Stimulated activated CD8-positive, alpha-beta memory T cell treated with anti-CD3 and anti-CD28 coated beads, Interleukin-4, amount 100 ng/mL, for 1 hour (primary cell): ENCODE measurements at places on chromosomes 6 and 20.

GRCh38 chr20:62239278-62239879 is 1.1 kb downstream of the OSBPL2 start:
- DNase-seq, result no peak

GRCh38 chr6:109303164-109303563 is 79.1 kb downstream of the CD164 start:
- no peak for DNase-seq

DNA sequence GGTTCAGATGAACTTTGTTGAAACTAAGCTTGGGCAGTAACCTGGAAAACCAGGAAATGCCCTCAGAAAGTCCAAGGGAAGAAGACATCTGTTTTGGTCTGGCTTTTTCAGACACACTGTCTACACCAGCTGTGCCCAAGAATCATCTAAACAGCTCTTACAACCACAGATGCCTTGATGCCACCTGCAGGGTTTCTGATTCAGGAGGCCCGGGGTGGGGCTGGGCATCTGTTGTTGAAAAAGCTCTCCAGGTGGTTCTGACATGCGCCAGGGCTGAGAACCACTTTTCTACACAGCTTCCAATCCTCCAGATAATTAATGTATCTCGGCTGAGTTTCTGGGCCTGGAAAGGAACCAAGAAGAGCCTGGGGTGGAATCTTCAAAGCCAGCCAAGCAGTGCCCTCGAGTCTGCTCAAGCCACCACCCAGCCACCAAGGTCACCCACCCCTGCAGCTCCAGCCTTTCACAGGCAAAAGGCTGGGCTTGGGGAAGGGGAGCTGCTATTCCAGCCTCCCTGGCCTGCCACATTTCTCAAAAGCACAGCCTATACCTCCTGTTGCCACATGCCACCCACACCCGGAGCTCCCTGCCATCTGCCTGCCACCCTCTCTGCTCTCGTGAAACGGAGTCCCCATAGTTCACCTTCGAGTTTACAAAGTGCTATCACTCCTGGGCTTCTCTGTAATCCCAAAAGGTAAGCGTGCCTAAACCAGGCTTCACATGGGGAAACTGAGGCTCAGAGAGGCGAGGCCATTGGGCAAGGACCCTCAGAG is 9.4 kb downstream of the MDGA1 start:
- DNase-seq, result no peak

DNA sequence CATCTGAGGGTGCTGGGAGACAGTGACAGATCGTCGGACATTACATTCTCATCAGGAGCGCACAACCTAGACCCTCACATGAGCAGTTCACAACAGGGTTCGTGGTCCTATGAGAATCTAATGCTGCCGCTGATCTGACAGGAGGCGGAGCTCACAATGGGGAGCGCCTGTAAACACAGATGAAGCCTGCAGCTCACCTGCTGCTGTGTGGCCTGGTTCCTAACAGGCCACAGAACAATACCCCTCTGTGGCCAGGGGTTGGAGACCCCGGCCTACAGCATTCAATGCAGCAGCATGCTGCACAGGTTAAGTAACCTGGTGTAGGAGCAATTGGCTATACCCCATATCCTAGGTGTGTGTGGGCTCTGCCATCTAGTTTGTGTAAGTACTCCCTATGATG is 19.5 kb downstream of the ANKRD60 start:
- DNase-seq, result no peak

DNA sequence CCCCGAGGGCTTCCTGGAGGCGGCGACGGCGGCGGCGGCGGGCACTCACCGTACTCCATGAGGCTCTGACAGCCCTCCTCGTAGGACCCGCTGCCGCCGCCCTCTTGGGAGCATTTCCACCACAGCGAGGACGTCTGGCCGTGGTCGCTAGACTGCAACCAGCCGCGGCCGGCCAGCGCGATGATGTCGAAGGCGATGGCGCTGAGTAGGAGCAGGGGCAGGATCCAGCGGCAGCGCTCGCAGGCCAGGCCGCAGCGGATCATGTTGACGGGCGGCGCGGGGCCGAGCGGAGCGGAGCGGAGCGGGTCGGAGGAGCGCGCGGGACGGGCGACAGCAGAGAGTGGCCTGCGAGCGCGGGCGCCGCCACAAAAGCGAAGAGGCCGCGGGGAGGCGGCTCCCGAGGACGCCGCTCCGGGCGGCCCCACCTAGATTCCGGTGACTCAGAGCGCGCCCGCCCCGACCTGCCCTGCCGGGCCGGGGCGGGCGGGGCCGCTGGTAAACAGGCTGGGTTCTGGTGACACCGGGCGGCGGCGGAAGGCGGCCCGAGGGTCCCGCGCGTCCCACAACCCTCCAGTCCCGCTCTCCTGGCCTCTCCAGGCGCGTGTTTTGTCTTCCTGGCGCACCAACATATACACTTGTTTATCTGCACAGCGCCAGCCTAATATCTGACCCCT is at the start of gene PERP:
Gene PERP, minus strand, starts transcription at position 342 of the 674 bp plus-strand sequence. Its CDS starts 79 bp downstream, at position 263.
- peak; percentile 37 for DNase-seq

- DNase-seq, result no peak
These were observed 306.7 kb downstream of the RNF144B start for GRCh38 chr6:18693881-18694280.

DNA sequence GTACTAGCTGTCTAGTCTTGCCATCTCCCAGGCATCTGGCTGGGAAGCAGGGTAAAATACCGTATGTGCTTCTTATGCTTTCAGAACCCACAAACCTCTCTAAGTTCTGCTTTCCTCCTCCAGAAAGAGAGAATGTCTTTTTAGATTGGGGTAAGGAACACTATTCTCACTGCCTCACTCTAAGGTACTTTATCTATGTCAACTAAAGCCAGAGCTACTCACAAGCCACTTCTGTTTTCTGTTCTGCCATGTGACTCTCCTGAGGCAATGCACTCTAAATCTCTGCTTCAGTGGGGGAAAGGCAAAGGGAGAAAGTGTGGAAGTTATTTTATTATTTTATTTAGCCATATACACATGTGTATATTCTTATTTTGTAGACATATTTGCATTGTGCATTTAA is 15.6 kb downstream of the MEP1A start:
- DNase-seq, result no peak

GRCh38 chr6:126307849-126308248 is 32.1 kb upstream of the CENPW start:
- no peak for DNase-seq

- DNase-seq, result no peak
These were observed 180.9 kb downstream of the SASH1 start for GRCh38 chr6:148523551-148523950.

GRCh38 chr6:15153191-15153590 is 92.7 kb upstream of the JARID2 start:
- DNase-seq, result no peak

GRCh38 chr6:64252256-64252655 is 616.7 kb downstream of the PHF3 start:
- DNase-seq, result no peak

DNA sequence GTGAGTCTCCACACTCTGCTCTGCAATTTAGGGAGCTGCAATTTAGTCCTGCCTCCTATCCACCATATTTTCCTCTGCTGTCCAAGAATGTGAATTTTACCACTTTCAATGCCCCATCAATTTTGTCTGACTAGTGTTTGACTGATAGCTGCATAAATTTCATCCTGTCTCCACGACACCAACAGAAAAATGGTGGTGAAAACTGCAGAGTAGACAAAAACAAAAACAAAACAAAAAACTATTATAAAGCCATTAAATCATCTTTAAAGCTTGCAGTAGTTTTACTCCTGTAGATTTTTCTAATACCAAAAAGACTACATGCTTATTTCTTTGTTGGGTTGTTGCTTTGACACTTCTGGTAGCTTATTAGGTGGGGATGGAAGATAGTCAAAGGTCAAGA is 322.0 kb downstream of the PAX1 start:
- no peak for DNase-seq

- no peak for DNase-seq
These were observed 6.4 kb downstream of the HLA-DQB1 start for GRCh38 chr6:32659856-32660595.

- no peak for DNase-seq
These were observed 31.6 kb upstream of the CCN2 start for GRCh38 chr6:131982740-131983259.

GRCh38 chr6:52964318-52964717 is 30.8 kb downstream of the GSTA4 start:
- DNase-seq, result no peak

GRCh38 chr20:62772619-62772989 is 23.7 kb upstream of the MRGBP start:
- no peak for DNase-seq

DNA sequence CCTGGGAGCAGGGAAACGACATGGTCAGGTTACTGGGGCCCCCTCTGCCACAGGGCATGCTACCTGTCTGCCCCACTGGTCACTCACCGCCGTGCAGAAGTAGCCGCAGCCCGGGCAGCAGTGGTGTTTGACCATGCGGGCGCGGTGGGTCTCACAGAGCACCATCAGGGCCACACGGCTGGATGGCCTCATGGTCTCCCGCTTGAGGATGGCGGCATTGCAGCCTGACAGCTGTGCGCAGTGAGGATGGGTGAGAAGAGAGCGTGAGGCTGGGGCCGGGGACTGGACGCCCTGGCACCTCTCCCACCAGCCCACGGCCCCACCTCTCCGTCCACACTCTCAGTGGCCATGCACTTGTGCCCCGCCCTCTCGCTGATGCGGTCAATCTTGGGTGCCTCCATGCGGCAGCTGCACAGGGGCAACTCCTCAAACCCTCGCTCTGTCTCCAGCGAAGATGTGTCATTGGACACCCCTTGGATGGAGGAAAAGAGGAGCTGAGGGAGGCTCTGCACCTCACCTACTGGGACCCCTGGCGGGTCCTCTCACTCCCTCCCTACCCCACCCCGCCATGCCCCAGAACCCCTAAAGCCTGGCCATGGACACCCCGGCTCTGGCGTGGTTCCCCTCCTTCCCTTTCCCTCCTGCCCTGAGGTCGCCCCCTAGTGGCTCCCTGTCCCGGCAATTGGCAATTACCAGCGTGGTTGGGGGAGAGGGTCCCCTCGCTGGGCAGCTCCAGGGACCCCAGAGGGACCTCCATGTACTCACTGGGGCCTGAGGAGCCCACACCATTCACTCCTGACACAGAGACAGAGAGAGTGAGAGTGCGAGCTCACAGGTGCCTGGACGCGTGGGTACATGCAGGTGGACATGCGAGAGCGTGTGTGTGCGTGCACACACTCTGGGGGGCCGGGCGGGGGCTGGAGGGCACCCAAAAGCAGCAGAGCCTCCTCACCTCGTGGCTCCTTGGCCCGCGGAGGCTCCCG is 8.9 kb downstream of the EHMT2 start:
- no peak for DNase-seq

DNA sequence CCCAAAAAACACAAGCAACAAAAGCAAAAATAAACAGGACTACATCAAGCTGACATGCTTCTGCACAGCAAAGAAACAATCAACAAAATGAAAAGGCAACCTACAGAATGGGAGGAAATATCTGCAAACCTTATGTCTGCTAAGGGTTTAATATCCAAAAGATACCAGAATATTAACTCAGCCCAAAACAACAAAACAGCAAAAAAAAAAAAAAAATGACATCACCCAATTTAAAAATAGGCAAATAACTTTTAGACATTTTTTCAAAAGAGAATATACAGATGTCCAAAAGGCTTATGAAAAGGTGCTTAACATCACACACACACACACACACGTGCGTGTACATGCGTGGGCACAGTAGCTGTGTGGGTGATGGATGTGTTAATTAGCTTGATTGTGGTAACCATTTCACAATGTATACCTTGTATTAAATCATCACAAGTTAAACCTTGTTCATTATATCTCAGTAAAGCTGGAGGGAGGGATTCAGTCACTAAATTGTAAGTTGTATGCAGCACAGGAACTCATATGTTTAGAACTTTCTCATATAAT is 52.4 kb downstream of the QKI start:
- no peak for DNase-seq

DNA sequence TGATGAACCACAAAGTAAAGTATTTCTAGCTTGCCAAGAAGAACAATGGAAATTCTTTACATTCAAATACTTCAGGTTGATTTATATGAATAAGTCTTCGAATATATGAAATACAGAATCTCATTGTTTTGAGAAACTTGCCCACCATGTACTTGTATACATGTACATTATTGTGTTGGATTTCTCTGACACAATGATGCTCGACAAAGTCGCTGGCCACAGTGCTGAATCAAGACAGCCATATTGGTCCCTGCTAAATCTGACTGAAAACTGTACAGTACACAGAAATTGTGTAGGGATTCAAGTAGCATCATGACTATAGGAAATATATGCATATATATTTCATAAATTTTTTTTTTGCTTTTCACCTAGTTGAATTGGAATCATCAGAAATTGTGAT is 13.1 kb upstream of the LIN28B start:
- no peak for DNase-seq

DNA sequence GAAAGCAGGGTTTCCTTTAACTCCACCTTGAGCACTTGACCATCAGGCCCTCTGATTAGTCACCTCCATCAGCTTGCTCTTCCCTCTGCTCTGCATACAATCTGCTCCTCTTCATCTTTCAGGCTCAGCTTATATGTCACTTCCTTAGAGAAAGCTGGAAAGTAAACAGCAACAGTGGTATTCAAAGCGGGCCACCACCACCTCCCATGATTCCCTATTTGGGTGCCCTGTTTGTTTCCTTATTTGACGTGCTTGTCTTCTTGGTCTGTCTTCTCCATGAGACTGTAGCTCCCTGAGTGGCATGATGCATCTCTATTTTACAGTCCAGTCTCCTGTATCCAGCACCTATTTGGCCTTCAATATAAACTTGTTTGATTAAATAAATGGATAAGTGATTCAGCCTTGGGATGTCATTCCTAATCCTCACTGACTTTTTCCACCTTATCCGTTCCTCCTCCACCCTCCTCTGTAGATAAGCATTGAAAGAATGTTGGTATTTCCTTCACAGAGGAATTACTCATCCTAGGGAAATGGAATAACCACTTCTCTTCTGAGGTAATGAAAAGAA is 102.8 kb upstream of the SGK1 start:
- DNase-seq, result no peak

GRCh38 chr20:58888521-58889333 is 36.2 kb downstream of the GNAS start:
- DNase-seq, result peak; percentile 64

DNA sequence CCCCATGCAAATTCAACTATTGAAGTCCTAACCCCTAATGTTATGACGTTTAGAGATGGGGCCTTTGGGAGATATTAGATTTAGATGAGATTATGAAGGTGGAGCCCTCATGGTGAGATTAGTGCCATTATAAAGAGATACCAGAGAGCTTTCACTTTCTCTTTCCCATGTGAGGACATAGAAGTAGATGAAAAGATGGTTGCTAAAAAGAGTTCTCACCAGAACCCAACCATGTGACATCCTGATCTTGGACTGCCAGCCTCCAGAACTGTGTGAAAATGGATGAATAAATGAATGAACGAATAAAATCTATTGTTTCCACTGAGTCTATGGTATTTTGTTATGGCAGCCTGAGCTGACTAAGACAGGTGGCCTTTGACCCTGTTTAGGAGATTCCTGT is 50.6 kb upstream of the FBXO30 start:
- no peak for DNase-seq

DNA sequence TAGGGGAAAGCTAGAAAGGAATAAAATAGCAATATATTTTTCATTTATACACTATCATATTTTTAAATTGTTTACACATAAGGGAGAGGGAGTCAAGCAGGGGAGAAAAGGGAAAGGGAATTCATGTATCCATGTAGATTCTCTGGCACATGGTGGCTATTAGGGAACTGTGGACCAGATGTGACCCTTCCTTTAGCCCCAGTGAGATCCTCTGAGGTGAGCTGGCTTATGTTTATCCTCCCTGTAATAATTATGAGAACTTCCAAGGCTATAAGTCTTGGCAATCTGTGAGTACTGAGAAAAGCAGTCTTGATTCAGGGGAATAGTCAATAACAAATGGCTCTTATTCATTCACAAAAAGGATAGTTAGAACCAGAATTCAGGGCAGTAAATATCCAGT is 42.6 kb downstream of the TSBP1 start:
- DNase-seq, result no peak
